ENCODE measurements at places on chromosomes 4 and X. TPM values are rescaled to one million over a fixed set of nuclear protein-coding genes. Genes with fewer than 3 reads are reported as not detected.

FGG gene
- not detected for total RNA-seq

PGM2 gene
- total RNA-seq: 74.0 TPM

CFP gene
- under 0.01 TPM for total RNA-seq

CXXC4 gene
- total RNA-seq: 0.32 TPM

CT45A2 gene
- total RNA-seq: not detected

NAT8L gene
- 0.32 TPM for total RNA-seq

CYLC1 gene
- not detected for total RNA-seq

ASB12 gene
- not detected for total RNA-seq

L1CAM gene
- not detected for total RNA-seq

NWD2 gene
- total RNA-seq: not detected

FANCB gene
- total RNA-seq: 10.2 TPM

NAA11 gene
- not detected for total RNA-seq

PAGE2B gene
- total RNA-seq: not detected

SERPINA7 gene
- total RNA-seq: not detected

IDS gene
- 19.3 TPM for total RNA-seq

MAGEE1 gene
- total RNA-seq: 1.2 TPM

IL2 gene
- not detected for total RNA-seq

SLC9A7 gene
- total RNA-seq: 18.7 TPM

PCDH19 gene
- total RNA-seq: 0.46 TPM

SRPK3 gene
- not detected for total RNA-seq

ZCCHC12 gene
- total RNA-seq: not detected

FAM149A gene
- total RNA-seq: not detected

ARHGAP36 gene
- total RNA-seq: not detected

ADGRA3 gene
- total RNA-seq: 16.3 TPM

UGT2A1 gene
- total RNA-seq: 0.65 TPM

GRID2 gene
- total RNA-seq: not detected

HEPH gene
- under 0.01 TPM for total RNA-seq

HTRA3 gene
- total RNA-seq: 11.0 TPM

HSD17B13 gene
- not detected for total RNA-seq

RBMXL3 gene
- total RNA-seq: not detected

SCML1 gene
- 5.5 TPM for total RNA-seq

P2RY4 gene
- not detected for total RNA-seq

SSX3 gene
- not detected for total RNA-seq

VEGFC gene
- 18.4 TPM for total RNA-seq

SLC49A3 gene
- 5.2 TPM for total RNA-seq

EGFL6 gene
- total RNA-seq: not detected

MGAT4D gene
- total RNA-seq: not detected

CSAG3 gene
- not detected for total RNA-seq

EMD gene
- 21.4 TPM for total RNA-seq

FGB gene
- total RNA-seq: not detected

PARM1 gene
- total RNA-seq: not detected

FTSJ1 gene
- total RNA-seq: 79.8 TPM

Data from epithelial cell of umbilical artery (primary cell).